Suprapubic skin (tissue), 4 donors: ENCODE measurements at places on chromosomes 6 and 20. TPM values are rescaled to one million over a fixed set of nuclear protein-coding genes. Genes with fewer than 3 reads are reported as not detected.

DNA sequence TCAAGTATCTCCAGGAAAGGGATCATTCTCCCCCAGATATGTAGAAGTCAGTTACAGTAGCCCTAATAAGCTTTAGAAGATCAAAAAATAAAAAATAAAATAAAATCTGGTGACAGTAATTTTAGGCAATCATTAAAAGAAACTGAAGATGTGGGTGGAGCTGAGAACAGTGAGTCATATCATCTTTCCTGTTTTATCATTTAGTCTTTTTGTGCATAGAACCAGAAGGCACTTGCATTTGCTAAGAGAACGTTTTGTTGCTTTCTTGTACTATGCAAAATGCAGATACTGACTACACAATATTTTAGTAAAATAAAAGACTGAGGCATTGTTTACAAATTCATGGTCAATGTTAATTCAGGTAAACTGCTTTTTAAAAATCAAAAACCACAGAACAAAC is 497.4 kb upstream of the EPHA7 start:
- H3K4me3 ChIP-seq: no peak overlapping the region
- H3K4me1 ChIP-seq: no peaks in the 10 kb centered on the region
- no peaks in the 10 kb centered on the region for H3K36me3 ChIP-seq
- H3K27ac ChIP-seq: no peak overlapping the region
- DNase-seq: no peak
- no peaks in the 10 kb centered on the region for H3K27me3 ChIP-seq

DNA sequence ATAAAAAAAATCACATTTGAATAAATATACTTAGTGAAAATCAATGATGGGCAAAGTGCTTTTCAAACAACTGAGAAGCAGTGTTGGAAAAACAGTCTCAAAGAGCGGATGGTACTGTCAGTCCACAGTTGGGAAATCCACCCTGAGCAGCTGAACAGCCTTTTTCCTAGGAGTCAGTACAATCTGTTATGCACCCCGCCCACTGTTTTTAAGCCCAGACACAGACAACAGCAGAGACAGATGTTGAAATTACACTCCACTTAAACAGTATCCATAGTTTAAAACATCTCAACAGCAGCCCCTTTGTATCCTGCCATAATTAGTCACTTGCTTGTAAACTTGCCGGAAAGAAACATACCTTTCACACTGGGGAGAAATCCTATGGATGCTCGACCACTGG is 372 bp downstream of the KIAA0408 start:
- H3K4me1 ChIP-seq: peaks cover 29% of the 10 kb centered on the region
- peak overlapping the region; percentile 84 for H3K27ac ChIP-seq
- H3K36me3 ChIP-seq: no peaks in the 10 kb centered on the region

DNA sequence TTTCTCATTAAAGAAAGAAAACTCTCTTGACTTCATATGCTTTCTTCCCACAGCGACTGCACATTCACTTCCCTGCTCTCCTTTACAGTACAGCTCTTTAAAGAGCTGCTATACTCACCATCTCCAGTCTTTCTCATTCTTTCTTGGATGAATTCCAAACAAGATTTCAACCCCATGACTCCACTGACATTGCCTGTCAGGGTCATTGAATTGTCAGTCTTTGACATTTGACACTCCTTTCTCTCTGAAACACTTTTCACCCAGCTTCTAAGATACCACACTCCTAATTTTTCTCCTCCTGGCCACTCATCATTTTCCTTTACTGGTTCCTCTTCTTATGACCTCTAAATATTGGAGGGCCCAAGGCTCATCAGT is 811 bp upstream of the ARMH2 start:
- no peak overlapping the region for H3K27ac ChIP-seq
- no peaks in the 10 kb centered on the region for H3K36me3 ChIP-seq

DNA sequence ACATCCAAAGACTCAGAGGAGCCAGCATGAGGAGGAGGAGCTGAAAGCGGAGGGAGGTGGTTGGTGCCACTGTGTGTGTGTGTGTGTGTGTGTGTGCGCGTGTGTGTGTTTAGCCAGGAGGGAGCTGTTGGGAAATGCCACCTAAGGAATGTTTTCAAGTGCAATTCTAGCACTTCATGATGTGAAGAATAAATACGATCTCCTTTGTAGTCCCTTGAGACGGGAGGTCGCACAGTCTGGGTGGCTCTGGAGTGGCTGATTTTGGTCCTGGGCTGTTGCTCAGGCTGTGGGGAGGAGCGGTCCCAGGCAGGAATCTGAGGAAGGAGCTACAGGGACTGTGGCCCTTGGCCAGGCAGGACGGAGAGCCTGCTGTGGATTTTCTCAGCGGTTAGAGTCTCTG is 93.7 kb downstream of the PPP1R14C start:
- peaks cover 12% of the 10 kb centered on the region for H3K4me1 ChIP-seq
- no peaks in the 10 kb centered on the region for H3K27me3 ChIP-seq
- H3K27ac ChIP-seq: no peak overlapping the region
- H3K36me3 ChIP-seq: no peaks in the 10 kb centered on the region
- H3K4me3 ChIP-seq: no peak overlapping the region
- DNase-seq: no peak

- no peak overlapping the region for H3K4me3 ChIP-seq
- H3K4me1 ChIP-seq: no peaks in the 10 kb centered on the region
- no peak for DNase-seq
Measured at GRCh38 chr6:139066080-139066479, 37.5 kb downstream of the ABRACL start.

Gene GPLD1
- total RNA-seq: 28.9 TPM
